Neural crest cell (in vitro differentiated cells): ENCODE measurements at places on chromosomes 7 and 10.

- no peak for DNase-seq
These were observed 564.5 kb downstream of the PTPRN2 start for GRCh38 chr7:158023157-158023556.

- peak; percentile 12 for DNase-seq
These were observed at the start of gene SLC25A28 for GRCh38 chr10:99619851-99620710. Gene SLC25A28, minus strand, starts transcription at chr10:99620439. Its CDS starts 104 bp downstream, at chr10:99620335.

DNA sequence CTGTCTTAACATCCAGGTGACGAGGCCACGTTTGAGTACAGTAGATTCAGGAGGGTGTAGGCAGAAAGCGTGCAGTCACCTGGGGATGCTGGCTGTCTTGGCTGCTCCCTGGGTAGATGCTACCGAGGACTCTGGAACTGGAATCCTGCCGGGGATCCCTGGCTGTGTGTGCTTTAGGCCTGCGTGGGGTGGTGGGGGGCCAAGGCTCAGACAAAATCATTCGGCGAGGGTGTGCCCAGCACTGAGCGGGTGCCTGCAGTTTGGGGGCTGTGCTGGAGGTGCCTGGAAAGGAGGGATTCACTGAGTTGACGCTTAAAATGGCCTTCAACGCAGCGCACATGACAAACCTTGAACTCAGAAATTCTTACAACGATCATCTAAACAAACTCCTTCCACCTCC, 93.5 kb upstream of the PODXL start:
- no peak for DNase-seq

DNA sequence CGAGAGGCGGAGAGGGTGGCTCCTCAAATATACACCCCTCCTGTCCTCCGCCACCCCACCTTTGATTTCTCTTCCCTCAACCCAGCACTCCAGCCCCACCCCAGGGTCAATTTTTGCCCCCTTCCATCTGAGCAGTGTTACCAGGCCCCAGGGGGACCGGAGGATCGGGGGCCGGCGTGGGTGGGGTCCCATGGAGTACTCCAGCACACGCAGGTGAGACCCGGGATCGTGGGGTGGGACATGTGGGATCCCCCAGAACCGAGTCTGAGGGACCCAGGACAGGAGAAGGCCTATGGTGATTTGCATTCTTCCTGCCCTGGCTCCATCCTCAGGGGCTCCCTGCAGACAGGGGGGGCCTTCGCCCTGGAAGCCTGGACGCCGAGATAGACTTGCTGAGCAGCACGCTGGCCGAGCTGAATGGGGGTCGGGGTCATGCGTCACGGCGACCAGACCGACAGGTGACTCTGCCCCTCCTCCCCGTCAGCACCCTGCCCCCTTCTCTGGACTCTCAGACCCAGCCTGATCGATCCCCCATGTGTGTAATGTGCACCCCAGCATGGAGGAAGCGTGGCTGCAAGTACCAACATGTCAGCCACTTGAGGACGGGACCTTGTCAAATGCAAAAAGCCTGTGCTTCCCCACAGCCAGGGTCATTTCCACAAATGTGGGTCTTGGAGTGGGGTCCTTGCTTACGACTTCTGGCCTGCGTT, 744 bp downstream of the TRIP6 start:
- no peak for DNase-seq

GRCh38 chr10:43679509-43679908, 30.8 kb upstream of the ZNF32 start:
- no peak for DNase-seq

DNA sequence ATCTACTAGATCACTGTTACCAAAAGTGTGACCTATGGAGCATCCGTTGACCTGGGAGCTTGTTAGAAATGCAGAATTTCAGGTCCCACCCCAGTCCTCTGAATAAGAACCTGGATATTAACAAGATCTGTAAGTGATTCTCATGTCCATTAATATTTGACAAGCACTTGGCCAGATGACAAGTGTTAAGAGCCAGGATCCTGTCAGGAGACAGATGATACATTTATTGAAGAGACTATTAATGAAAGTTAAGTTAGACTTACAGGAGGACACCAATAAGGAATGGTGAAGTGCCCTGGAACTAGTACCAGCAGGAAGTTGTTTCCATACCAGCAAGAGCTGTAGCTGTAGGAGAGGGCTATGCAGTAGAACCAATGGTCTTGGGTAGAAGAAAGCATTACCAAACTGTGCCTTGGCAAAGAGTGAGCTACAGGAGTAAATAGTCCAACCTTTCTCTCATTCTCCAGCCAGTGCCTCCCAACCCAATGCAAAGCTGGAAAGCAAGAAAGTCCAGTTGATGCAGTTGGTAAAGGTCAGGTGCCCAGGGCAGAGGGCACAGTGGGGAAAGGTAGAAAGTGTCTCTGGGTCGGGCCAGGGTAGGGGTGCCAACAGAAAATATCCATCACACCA, 35.3 kb upstream of the ADD3 start:
- DNase-seq = no peak

- no peak for DNase-seq
These were observed 323.0 kb downstream of the EXOC4 start for GRCh38 chr7:133575726-133576440.

GRCh38 chr7:29142021-29142727, 4.2 kb downstream of the CPVL start:
- no peak for DNase-seq

DNA sequence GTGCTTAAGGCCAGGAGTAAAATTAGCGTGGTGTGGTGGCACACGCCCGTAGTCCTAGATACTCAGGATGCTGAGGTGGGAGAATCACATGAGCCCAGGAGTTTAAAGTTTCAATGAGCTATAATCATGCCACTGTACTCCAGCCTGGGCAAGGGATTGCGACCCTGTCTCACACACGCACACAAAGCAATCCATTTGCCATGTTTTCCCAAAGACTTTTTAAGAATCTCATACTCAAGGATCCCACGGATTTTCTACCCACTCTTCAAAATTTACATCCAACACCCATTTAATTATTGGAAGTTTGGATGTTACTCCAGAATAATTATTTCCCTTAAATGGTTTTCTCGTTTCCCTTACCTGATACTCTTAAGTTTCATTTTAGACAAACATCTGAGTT, 47.9 kb downstream of the IGF2BP3 start:
- no peak for DNase-seq

DNA sequence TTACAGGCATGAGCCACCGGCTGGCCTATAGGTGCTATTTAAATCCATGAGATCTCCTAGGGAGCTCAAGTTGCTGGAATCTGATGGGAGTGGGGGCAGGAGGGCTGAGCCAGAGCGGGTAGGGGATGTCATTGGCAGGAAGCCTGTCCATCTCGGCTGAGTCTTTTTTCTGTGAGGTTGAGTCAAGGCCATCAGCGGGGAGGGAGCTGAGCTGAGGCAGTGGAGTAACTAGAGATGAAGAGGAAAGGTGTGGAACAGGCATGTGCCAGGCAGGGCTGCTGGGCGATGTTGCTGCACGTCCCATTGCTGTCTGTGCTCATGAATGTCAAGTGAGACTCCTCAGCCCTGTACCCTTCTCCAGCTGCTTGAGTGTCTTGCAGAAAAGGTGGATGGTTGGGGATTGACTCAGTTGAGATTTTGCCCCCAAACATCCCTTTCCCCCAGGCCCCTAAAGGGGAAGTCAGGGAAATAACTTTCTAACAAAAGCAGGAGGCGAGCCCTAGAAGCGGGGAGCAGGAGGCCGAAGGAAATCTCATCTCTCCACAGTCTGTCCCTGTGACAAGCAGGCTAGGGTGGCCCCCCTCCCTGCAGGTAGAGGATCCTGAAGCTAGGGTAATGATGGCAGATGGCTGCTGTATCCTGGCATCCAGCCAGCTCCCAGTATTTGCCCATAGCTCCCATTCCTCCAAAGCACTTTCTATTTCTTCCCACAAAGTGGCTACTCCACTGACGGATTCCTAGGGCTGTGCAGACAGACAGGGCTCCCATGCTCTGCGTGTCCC, 5.4 kb downstream of the ATP6V1F start:
- DNase-seq = no peak

DNA sequence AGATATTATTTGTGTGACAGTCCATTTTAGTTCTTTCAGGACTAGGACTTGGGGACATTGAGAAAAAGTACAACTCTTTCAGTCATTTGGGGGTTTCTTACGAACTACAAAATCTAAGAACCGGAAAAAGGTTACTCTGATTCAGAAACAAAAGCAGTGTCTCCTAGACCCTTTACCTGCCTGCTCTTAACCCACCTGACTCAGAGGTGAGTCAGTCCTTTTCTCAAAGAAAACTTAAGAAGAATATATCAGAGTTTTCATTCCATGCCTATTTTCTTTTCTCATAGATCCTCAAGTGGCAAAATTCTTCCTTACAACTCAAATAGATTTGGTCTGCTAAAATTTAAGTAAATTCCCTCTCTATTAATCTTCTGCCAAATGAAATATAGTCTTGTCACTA, 114.9 kb upstream of the PTN start:
- no peak for DNase-seq

- no peak for DNase-seq
These were observed 217.2 kb downstream of the REEP3 start for GRCh38 chr10:63738410-63738809.

GRCh38 chr10:117550076-117550475, 7.5 kb downstream of the EMX2 start:
- no peak for DNase-seq

GRCh38 chr10:129038522-129038921, 428.5 kb upstream of the MGMT start:
- DNase-seq = no peak

- DNase-seq = no peak
These were observed 13.9 kb downstream of the VENTX start for GRCh38 chr10:133251388-133252222.

- DNase-seq = no peak
These were observed 30.2 kb upstream of the ARHGAP22 start for GRCh38 chr10:48634984-48635557.

DNA sequence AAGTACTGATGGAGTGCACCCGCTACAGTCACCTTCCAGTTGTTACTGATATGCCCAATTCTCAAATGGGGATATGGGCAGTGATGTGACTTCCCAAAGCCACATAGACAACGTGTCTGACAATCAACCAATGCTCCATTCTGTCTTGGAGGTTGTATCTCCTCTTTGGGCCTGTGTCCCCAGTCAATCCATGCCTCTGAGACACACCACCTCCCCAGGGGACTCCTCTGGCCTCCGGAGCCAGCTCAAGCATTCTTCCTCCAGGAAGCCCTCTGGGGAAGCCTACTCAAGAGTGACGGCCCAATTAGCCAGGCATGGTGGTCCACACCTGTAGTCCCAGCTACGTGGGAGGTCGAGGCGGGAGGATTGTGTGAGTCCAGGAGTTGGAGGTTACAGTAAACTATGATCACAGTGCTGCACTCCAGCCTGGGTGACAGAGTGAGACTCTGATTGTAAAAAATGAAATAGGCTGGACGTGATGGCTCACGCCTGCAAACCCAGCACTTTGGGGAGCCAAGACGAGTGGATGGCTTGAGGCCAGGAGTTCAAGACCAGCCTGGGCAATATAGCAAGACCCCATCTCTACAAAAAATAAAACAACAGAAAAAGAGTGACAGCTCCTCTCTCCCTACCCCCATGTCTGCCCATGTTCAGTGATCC, 99.5 kb upstream of the TNRC18 start:
- DNase-seq = peak; percentile 41

GRCh38 chr7:22356010-22356691, 803 bp downstream of the RAPGEF5 start:
- DNase-seq = peak; percentile 9

DNA sequence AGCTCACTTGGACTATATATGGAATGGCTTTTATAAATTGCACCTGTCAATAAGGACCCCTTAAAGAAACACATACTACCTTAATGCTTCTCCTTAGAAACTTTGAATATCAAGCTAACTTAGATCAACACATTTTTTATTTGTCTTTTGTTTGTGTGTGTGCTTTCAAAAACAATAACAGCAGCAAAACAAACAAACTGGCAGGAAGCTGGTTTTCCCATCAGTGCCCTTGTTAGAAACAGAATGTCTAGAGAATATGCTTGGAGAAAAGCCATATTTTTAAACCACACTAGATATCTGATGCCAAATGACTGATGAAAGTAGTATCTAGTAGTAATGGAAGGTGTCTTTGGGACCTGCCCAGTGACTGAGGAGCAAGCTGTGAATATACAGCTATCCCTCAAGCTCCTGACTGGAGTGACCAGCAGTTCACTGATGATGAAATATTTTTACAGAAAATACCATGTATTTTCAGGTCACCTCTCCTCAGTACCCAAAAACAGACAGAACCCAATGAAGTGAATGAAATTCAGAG, 1.0 kb downstream of the PDE1C start:
- DNase-seq = no peak

GRCh38 chr7:139726485-139726869, 51.3 kb downstream of the HIPK2 start:
- no peak for DNase-seq

GRCh38 chr10:58767652-58768051, 255.0 kb downstream of the BICC1 start:
- no peak for DNase-seq

- no peak for DNase-seq
These were observed 194.9 kb downstream of the SKIDA1 start for GRCh38 chr10:21330628-21331020.

DNA sequence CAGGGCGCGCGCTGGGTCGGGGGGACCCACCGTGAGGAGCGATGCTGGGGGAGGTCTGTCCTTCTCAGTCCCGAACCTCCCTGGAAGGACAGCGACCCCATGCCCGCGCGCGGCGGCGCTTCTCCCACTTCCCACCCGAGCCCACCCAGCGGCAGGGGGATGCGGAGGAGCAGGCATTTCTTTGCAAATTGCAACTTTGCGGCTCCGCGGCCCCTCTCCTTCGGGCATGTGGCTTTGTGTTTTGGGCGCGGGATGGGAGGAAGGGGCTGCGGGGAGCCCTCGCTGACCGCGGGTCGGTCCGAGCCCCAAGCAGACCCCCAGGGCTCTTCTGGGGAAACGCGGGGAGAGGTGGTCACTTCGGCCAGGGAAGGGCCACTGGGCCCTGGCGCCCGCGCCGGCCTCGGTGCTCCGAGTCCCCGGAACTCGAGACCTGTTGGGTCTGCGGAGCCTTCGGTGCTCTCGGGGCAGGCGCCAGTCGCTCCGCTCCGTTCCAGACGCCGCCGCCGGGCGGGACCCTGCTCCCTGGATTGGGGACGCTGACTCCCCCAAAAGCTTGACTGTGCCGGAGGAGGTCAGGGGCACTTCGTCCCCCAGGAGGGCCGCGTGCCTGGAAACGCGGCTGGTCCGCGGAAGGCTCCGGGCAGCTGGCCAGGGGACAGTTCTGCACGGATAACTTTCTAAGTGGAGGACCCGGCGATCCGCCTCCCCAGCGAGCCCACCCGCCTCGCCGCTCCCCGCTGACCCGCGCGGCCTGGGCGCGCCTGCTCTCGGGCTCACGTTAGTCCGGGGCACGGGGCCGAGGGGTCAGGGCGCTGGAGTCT, 164.2 kb upstream of the DPP6 start:
- DNase-seq = no peak

- no peak for DNase-seq
These were observed 16.7 kb downstream of the TMEM273 start for GRCh38 chr10:49171326-49172060.

- DNase-seq = no peak
These were observed 10.3 kb upstream of the LRRN3 start for GRCh38 chr7:111080495-111081105.
